NCI-H1417 treated with DMSO at 0.1 percent for 48 hours (cell line): ENCODE measurements at places on chromosomes 5 and 9.

DNA sequence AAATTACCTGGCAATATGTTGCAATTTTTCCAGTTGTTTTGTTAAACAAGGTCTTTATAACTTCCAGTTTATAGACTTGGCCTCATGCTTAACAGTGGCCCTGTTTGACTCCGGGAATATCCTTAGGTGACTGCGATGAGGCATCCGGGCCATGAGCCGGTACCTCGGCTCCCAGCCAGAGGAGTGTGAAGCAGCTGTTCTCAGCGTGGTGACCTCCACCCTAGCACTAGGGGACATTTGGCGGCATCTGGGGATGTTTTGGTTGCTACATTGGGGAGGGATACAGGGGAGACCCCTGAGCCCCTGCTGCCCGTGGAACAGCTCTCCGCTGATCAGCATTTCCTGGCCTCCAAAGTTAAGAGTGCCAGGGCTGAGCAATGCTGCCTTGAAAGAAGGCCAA is 533.4 kb downstream of the IRX1 start:
- no peak for DNase-seq

DNA sequence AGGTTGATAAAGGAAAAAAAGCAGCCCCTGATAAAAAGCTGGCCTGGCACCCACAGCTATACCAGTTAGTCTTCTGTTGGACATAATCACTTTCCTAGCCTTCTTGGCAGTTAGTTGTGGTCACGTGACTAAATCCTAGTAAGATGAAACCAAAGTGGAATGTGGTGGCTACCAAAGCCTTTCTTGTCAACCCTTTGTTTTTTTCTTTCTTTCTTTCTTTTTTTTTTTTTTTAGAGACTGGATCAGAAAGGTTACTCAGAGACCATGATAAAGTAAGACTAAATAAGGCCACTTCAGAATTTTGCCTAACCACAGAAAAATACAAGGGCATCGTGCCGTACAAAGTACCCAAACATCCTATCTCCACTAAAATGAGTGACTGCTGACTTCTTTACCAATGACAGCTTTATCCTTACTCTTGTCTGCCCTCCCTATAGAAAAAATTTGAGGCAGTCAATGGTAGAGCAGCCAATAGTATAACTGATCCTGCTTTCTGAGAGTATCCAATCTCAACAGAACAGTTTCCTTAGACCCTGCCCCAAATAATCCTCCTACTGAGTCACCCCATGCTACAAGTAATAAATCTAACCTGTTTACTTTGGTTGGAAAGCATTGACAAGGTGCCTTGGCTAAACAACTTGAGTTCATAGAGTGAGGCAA is 14.2 kb upstream of the KIF27 start:
- DNase-seq = no peak

GRCh38 chr5:154844809-154845208 is 5.6 kb downstream of the FAXDC2 start:
- DNase-seq = no peak

- no peak for DNase-seq
These were observed 34.3 kb downstream of the MAP3K1 start for GRCh38 chr5:56849671-56850070.

DNA sequence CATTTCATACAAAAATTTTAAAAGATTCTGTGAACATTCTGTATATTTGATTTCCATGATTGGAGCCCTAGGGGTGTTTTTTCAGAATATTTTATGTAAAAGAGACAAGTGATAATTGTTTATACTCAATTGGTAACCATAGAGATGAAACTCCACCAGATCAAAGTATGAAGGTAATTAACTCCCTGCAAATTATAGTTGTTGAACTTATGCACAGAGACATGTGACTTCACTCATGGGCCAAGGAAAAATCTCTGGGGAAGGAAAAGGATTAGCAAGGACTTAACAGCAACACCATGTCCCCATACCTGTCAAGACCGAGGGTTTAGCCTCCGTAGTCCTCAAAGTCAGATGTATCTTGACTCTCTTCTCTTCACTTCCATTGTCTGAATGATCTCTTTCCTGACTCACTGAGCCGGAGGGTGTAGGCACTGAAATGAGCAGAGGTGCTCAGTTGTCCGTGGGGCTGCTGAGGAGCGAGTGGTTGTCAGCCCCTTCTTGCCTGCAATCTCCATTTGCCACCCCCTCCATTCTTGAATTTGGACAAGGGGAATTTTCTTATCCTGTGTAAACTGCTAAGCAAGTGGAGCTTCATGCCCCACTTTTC is 17.5 kb upstream of the CXCL14 start:
- no peak for DNase-seq

DNA sequence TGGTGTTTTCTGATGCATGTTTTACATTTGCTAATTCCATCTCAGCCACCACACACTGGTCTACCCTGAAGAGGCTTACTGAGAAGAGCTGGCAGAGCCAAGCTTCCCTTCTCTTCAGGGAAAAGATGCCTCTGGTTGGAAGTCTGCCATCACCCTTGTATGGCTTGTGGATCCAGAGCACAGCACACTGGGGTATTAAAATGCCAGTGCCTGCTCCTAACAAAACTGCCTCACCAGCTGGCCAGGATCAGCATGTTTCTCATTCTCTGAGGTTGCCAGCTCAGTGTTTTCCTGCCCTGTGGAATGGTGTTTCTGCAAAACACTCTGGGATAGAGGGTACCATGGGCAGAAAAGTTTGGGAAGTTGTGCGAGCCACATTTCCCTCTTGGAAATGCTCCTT is 31.6 kb upstream of the ZNF618 start:
- DNase-seq = no peak

- no peak for DNase-seq
These were observed 56.7 kb upstream of the SLC44A1 start for GRCh38 chr9:105187781-105188180.

GRCh38 chr5:64958757-64959391 is 190.1 kb downstream of the CWC27 start:
- no peak for DNase-seq

GRCh38 chr9:131062969-131063368 is 33.4 kb upstream of the AIF1L start:
- no peak for DNase-seq

DNA sequence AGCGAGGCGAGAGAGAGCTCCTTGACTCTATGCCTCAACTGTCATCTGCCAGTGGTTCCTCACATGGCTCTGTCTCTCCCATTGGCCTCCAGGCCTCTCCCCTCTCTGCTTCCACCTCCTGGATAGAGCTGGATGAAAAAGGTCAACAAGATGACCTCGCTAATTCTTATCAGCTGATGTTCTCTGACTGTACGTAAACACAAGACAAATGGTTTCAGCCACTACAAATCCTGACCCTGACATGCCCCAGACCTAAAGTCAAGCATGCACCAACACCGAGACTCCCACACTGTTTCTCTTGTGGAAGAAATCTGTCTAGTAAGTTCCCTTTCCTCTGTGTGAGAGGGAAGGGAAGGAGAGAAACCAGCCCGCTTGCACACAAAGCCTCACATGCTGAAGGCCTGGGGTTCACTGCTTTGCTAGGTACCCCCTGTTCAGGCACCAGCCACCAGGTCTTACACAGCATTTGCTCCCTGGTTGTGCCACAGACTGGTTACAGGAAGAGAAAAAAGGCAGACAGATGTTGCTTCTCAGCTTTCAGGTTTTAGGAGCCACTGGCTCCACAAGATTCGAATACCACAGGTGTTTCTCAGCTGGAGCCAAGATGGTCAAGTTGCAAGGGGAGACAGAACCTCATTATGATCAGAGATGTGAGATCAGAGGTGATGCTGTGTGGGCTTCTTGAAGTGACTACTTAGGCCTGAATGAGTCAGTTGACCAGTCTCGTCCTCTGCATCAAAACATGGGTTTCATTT is 592.5 kb downstream of the CCDC171 start:
- DNase-seq = no peak

DNA sequence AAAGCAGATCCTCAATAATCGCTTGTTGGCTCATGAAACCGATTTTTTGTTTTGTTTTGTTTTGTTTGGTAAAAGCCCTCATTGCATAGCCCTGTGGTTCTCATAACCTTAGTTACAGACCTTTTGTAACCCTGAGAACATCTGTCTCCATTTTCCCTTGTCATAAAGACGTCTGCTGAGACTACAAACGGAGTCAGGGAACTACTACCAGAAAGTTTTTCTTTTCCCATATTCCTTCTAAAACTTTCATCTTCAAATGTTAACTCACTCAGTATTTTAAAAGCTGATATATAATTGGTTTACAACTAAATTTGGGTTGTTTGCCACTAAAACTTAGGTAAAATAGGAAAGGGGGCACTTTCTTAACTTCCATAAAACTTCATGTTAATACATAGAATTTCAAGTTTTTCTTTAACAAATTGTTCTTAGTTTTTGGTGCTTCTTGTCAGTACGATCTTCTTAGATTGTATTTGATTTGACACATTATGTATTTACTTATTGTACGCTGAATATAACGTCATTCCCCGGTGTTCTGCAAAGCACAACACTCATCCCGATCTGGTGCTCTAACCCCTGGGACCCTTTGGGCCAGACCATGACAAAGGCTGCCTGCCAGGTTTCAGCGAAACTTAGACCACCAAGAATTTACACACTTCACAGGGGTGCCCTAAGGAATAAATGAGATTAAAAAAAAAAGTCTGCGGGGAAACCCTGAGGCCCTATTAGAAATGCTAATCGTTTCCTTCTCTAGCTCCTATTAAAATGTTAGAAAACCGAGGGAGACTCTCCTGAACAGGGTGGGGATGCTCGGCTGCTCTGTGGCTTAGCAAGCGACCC is 1.1 kb upstream of the ANP32B start:
- no peak for DNase-seq

- no peak for DNase-seq
These were observed 306.6 kb downstream of the PLK2 start for GRCh38 chr5:58153255-58153654.

DNA sequence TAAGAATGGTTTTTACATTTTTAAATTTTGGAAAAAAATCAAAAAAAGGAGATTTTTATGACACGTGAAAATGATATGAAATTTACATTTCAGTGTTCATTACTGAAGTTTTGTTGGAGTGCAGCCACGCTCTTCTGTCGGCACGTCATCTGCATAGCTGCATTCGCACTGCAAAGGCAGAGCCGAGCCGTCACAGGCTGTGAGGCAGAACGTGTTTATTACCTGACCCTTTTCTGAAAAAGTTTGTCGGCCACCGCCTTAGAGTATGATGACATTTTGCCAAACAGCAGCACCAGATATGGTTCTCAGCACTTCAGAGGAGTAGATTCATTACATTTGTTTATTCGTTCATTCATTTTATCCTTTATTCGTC is 24.1 kb downstream of the HRH2 start:
- DNase-seq = no peak

DNA sequence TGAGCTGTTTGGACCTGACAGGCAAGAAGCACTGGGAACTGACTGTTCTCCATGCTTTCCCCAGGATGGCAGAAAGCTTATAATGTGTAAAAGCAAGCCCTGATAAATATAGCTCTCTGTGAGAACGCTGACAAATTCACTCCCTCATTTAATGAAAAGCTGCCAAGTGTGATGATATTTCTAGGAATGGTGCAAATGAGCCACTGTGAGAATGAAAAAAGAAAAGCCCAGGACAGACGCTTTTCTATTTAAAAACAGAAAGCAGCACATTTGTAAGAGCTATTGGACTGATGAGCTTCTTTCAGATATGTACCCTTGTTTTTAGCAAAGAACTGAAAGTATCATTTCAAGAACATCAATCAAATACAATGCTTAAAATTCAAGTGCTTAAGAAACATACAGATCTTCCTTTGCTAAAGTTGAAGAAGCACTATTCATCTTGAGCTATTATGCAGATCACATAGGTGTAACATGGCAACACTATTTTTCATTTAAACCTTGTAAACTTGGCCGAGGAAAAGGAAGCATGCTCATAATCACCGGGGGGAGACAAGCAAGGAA is 842.6 kb upstream of the ACO1 start:
- no peak for DNase-seq

- DNase-seq = no peak
These were observed 13.7 kb downstream of the OR1J1 start for GRCh38 chr9:122463828-122464632.

DNA sequence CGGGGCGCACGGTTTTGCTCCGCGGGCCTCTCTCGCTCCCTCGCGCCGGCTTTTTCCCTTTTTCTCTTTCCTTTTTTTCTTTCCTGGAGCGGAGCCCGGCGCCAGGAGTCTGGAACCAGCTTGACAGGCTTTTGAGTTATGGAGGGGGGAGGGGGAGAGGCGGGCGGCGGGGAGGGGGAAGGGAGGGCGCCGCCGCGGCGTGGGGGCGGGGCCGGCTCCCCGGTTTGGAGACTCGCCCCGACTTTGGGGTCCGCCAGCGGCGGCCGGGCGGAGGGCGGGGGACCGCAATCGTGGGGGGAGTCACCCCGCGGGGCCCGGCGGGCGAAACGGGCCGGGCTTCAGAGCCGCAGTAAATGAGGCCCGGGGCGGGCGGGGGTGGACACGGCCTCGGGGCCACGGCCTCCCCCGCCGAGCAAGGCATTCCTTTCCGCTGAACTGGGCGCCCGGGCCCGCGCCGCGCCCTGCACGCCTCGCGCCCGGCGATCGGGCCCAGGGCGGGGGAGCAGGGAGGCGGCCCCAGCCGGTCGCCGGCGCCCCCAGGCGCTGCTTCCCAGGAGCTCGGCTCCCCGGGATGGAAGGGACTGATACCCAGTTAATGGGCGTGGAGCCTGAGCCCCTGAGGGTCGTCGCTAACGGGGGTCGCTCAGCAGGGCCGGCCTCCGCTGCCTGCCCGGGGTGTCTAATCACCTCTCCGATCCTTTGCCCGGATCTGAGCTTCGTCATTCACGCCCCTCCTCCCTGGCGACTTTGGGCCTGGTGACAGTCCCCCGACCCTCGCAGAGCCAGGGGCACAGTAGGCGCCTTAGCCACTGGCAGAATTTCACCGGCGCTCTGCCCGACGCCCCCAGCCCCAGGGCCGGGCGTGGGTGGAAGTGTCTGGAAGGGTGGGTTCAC is 138.1 kb downstream of the C9orf50 start:
- DNase-seq = no peak

- DNase-seq = no peak
These were observed 97.5 kb downstream of the EBF1 start for GRCh38 chr5:159002171-159002570.

GRCh38 chr5:10920400-10920799 is 159.4 kb upstream of the DAP start:
- no peak for DNase-seq

DNA sequence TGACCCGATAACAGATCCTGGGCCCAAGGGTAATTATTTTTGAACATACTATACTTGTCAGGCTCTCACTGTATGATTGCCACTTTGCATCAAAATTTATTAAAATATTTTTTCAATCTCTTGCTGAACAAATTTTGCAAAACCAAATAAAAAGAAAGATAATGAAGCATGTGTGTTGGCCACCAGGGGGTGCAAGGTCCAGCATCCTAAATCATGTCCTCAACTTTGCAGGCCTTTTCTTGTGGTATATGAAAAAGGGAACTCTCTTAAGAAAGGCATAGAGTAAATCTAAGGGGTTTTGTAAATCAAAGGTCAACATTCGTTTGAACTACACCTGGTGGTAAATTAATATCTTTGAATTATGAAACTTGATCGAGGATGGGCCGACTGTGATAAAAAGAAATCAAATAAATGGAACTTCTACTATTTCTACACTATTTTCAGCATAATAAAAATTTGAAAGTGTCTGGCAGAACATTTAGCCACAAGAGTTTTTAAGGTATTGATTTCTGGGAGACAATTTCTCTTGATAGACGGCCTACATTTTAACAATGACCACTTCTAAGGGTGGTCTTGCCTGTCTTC is 676.5 kb downstream of the DMRTA1 start:
- no peak for DNase-seq

GRCh38 chr5:168424594-168425323 is 61.5 kb upstream of the RARS1 start:
- DNase-seq = no peak
